Fibroblast of skin of back (primary cell): ENCODE measurements at places on chromosomes 6 and 20.

DNA sequence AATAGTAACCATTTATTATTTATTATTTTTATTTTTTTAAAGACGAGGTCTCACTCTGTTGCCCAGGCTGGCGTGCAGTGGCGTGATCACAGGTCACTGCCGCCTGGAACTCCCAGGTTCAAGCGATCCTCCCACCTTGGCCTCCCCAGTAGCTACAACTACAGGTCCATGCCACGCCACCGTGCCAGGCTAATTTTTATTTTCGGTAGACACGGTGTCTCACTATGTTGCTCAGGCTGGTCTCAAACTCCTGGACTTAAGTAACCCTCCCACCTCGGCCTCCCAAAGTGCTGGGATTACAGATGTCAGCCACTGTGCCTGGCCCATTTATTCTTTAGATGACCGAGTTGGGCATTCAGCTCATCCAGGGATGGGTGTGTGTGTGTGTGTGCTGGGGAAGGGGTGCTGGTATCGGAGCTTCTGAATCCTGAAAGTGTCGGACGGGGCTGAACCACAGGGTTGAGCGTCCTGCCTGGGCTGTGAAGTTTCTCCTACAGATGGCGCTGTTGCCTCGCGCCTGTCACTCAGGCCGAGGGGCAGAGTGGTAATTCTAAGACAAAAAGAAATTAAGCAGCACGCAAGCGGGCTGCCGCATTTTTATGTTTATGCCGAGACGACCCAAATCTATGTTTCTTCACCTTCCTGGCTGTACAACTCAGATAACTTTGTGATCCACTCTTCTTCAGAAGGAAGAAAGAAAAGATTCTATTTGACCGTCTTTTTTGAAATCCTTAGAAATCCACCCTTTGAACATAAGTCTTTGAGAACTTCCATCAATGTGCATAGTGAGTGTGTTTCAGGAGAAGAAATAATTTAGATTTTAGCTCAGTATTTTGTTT lies 252.8 kb downstream of the CDH26 start:
- peak; percentile 47 for DNase-seq

GRCh38 chr20:45465491-45466266 lies 3.9 kb upstream of the WFDC2 start:
- no peak for DNase-seq

- DNase-seq = no peak
Observed at GRCh38 chr6:142631517-142632385, 313.2 kb downstream of the HIVEP2 start.

GRCh38 chr20:21548390-21549035 lies 34.6 kb upstream of the NKX2-2 start:
- no peak for DNase-seq

DNA sequence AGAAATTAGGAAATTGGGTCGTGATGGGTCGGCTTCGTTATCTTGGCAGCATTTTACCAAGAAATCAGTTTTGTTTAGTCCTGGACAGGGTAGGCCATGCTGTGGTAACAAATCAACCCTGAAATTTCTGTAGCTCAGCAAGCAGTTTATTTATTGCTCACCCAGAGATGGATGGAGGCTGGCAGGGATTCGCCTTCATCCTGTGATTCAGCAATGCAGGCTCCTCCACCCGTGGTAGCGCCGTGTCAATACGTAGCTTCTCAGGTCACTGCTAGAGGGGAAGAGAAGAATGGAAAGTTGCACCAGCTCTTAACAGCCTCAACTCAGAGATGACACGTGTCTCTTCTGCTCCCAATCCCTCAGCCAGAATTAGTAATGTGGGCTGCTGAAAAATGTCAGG lies 157.0 kb upstream of the SGK1 start:
- no peak for DNase-seq

GRCh38 chr6:71268735-71269437 lies 19.7 kb upstream of the OGFRL1 start:
- DNase-seq = no peak

DNA sequence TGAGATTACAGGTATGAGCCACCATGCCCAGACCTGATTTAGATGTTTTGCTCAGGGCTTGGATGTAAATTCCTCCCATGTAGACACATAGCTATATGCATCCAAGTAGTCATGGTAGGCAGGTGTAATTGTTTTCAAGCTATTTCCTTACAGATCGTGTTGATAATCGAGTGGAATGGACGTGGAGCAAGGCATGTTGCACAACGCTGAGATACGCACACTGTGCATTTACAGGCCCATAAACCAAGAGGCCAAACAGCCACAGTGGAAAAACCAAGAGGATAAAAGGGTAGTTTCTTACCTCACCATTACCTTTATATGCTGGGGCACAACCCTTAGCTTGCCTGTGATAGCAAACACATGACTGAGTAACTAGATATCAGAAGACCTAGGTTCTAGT lies 51.0 kb upstream of the ADGRF1 start:
- DNase-seq = no peak

DNA sequence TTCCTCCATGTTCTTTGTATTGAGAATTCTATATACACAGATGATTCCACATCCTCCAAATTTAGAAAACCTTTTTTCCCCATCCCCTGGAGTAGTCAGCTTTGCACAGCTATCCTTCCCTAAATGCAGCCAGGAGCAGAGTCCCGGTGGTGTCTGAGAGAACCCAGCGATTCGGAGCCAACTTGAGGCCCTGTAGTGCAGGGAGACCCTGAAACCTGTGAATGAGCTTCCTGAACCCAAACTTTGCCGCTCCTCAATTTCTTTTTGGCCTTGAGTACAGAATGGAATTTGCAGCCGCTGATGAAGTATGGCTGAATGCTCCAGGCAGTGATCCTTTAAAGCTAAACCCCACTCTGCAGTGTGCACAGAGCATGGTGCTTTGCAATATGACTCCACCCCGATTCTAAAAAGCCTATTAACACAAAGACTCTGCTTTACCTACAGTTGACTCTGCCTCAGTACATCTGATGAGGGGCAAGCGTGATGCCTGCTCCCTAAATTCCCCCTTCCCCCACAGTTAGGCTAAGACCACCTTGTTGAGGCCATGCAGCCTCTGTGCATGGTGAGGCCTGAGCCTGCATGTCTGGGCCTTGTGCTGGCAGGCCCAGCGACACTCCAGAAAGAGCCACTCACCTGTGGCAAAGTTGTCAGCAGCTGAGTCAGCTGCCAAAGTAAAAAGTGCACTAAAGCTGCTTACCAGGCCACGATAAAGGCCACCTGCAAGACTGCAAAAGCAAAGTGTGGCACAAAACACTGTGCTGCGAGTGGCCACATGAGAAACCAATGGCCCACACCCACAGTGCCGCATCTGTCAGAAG lies 82.1 kb downstream of the PLEKHG1 start:
- DNase-seq = no peak

GRCh38 chr20:14012671-14013070 lies 17.4 kb downstream of the MACROD2 start:
- no peak for DNase-seq

- DNase-seq = no peak
Observed at GRCh38 chr20:9447182-9447581, 67.2 kb upstream of the LAMP5 start.

DNA sequence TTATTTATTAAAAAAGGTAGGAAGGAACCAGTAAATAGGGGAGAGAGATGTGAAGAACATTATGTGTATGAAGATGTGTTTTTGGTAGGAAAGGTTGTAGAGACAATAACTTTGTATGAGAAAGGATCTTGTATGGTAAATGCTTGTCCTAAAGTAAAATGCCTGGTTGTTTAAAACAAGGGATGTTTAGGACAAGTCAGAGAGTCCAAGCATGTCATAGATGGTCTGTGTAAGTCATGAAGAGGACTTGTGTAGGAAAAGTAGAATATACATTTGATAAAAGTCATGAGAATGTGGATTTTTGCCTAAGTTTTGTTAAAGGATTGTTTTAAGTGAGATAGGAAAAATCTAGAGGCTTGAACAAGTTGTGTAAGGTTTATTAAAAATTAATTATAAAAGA lies 325.1 kb downstream of the CDH26 start:
- DNase-seq = no peak

- peak; percentile 28 for DNase-seq
Observed at GRCh38 chr6:34602318-34603111, 46.4 kb upstream of the SPDEF start.

DNA sequence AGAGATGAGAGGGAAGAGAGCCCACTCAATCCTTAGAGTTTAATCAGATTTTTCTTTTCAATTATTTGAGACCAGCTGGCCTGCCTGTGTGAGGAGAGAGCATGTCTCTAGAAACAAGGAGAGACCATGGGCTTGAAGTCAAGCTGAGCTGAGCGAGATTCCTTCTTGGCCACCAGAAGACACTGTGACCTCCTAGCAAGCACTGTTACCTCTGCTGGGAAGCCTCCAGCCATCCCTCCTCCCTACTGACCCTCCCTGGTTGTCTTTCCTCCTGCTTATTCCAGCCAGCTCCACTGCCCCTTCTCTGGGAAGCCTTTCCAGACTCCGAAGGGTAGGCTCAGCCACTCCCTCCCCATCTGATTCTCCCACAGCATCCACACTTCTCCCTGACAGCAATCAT lies 110.0 kb downstream of the SCML4 start:
- DNase-seq = no peak

- no peak for DNase-seq
Observed at GRCh38 chr6:36964908-36965307, 10.4 kb downstream of the PI16 start.

GRCh38 chr6:128474481-128474880 lies 45.9 kb downstream of the PTPRK start:
- peak; percentile 63 for DNase-seq

- DNase-seq = peak; percentile 79
Observed at GRCh38 chr6:116008470-116009243, 52.0 kb downstream of the FRK start.

DNA sequence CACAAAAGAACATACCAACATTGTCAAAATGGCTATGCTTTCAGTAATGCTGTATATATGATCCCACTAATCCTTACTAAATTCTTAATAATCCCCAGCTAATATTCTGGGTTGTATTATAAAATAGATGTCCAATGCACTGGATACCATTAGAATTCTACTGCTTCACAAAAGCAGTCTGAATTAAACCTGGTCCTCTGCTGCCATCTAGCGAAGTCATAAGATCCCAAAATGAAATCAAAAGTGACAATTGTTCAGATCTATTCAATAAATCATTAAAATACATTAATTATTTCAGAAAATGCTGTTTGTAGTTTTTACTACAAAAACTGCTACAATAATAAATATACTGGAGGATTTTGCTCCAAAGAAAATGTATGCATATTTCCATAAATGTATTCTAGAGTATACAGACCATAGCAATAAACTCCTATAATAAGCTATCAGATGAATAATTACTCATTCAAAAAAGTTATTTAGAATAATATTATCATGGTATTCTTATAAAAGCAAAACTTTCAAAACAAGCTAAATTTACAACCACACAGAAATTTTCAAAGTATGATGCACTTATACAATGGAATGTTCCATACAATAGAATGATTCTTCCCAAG lies 92.6 kb downstream of the RNGTT start:
- peak; percentile 66 for DNase-seq

GRCh38 chr20:17491488-17491887 lies 39.7 kb downstream of the BFSP1 start:
- no peak for DNase-seq

DNA sequence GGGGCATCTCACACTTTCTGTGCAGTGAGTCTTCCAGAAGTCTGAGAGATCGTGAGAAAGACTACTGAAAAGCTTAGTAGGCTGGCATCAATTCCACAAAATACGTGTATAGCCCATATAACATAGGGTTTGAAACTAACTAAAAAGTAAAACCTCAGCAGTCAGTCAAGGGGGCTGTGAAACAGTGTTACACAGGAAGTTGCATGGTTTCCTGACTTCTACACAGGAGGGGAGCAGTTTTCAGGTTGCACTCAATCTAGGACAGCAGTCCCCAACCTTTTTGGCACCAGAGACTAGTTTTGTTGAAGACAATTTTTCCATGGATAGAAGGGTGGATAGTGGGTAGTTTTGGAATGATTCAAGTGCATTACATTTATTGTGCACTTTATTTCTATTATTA lies 4.7 kb upstream of the LY86 start:
- DNase-seq = peak; percentile 9

DNA sequence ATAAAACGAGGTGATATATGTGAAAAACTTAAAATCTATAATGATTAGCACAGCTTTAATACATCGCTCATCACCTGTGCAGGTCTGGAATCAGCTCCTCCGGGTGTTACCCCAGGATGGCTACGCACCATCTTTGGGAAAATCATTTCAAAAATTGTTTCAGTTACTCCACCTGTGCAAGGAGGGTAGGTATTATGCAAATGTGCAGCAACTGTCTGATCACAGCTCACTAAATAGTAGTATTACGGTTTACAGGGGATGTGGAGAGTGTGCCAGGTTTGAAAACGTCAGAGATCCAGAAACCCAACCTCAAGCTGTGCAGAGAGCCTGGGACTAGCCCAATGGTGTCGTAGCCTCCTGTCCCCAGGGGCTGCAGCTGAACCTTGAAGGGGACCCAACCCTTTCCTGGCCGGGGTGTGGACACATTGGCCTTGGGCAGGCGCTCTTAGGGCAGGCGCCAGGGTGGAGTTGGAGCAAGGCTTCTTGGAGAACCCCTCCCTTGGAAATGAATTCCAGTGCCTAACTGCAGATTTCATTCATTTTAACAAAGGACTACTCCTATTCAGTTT lies 24.2 kb upstream of the SGK1 start:
- DNase-seq = no peak

GRCh38 chr6:84501315-84501714 lies 263.1 kb downstream of the TBX18 start:
- no peak for DNase-seq

GRCh38 chr20:40159276-40159675 lies 529.8 kb downstream of the MAFB start:
- no peak for DNase-seq

DNA sequence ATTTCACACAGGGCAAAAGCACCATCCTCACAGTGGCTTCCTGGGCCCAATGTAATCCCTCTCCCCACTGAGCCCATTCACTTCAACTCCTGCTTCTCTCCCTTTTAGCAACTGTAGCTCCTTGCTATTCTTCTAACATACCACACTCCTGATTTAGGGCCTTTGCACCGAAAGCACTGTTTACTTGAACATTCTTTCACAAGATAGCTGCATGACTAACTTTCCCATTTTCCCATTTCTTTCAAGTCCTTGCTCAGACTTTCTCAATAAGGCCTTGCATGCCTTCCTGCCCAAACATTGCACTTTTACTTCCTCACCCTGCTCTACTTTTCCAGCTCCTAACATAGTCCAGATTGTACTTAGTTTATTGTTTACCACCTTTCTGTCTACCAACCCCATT lies 73.0 kb downstream of the SHPRH start:
- peak; percentile 83 for DNase-seq

DNA sequence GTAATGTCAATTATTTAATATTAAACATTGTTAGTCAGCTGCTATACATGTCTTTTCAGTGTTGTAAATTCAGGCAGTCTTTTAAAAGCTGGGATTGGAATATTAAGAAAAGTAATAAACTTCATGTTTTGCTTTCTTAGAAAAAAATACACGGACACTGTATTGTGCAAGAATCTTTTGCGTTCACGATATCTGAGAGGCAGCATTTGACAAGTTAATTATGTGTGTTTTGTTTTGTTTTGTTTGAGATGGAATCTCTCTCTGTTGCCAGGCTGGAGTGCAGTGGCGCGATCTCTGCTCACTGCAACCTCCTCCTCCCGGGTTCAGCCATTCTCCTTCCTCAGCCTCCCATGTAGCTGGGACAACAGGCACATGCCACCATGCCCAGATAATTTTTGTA lies 1661.3 kb downstream of the HACE1 start:
- peak; percentile 12 for DNase-seq

- DNase-seq = no peak
Observed at GRCh38 chr6:81842254-81842653, 89.8 kb upstream of the TENT5A start.

GRCh38 chr6:72977114-72977513 lies 248.2 kb downstream of the KHDC1L start:
- no peak for DNase-seq
